ENCODE measurements at places on chromosomes 13 and 19. TPM values are rescaled to one million over a fixed set of nuclear protein-coding genes. Genes with fewer than 3 reads are reported as not detected.

ZNF610 gene
- total RNA-seq, result 5.3 TPM

SIGLEC12 gene
- total RNA-seq, result 2.1 TPM

NLRP11 gene
- total RNA-seq, result not detected

- no peak for DNase-seq
Observed at GRCh38 chr13:51938454-51938853, 72.8 kb downstream of the ATP7B start.

- DNase-seq, result no peak
Observed at GRCh38 chr19:31337008-31337914, 12.0 kb downstream of the TSHZ3 start.

DNA sequence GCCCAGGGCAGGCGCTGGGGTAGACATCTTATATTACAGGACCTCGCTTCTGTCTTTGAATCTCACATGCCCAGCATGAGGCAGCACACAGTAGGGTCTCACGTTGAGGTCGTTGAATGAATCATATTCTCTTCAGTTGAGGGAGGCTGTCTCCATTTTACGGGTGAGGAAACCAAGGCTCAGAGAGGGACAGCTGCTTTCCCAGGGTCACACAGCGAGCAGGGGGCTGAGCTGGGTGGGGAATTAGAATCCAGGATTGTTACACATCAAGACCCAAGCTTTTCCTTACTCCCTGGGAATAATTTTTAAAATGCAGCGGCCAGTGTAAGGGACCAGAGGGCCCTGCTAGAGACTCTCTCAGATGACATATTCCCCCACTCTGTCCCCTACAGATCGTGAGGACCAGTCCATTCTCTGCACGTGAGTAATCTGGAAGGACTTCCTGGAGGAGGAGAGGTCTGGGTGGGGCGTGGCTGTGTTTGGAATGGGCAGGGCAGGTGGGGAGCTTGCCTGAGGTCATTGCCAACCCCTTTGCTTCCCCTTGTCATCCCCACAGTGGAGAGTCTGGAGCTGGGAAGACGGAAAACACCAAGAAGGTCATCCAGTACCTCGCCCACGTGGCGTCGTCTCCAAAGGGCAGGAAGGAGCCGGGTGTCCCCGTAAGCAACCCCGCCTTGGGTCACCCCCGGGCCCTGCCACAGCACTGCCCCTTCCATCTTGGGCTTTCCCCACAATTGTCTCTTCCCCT, 19.4 kb downstream of the MYH14 start:
- no peak for DNase-seq

DNA sequence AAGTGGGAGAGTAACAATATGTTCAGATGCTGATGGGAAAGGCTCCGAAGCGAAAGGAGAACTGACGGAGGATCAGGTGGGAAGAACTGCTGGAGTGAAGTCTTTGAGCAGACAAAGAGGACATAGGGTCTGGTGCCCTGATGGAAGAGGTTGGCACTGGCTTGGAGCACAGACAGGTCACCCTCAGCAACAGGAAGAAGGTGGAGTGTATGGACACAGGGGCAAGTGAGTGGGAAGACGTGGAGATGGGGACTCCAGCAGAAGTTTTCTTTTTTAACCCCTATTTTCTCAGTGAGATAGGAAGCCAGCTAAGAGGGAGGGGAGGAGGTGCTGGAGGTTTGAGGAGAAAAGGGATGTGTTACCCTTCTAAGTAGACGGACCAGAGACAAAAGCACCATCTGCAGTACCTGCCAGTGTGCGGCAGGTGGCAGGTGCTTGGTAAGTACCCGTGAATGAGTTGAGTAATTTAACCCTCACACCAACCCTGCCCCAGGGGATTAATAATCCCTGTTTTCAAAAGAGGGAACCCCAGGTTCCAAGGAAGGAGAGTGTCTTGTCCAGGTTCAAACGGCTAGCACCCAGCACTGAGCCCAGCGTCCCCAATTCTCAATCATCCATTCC, 11.2 kb downstream of the HAS1 start:
- DNase-seq, result no peak

- no peak for DNase-seq
Observed at GRCh38 chr19:42421591-42422031, 5.6 kb downstream of the LIPE start.

DNA sequence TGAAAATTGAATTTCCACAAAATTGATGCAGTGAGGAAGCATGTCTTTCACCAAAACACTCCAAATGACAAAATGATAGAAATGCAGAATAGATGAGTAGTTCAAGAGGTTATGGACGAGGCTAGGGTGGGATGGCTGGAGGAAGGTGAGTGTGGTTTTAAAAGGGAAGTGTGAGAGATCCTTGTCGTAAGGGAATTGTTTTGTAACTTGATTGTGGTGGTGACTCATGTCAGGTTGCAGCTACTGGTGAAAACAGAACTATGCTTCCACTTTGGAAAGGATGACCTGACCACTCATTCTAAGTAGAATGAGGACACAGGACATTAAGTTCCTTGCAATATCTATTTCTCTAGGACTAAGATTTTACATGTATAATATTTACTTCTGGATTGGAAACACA, 345.7 kb downstream of the MTUS2 start:
- no peak for DNase-seq

All from upper lobe of left lung (tissue), 6 donors.